Mammary microvascular endothelial cell (primary cell): ENCODE measurements at places on chromosomes 7 and 10. TPM values are rescaled to one million over a fixed set of nuclear protein-coding genes. Genes with fewer than 3 reads are reported as not detected.

Gene SPDYE9
- not detected in 2 replicates for total RNA-seq

Gene SHTN1
- 2.1 and 2.4 TPM in 2 replicates for total RNA-seq

Gene TRIL
- 0.64 and 2.2 TPM in 2 replicates for total RNA-seq

Gene FAM25A
- not detected in 2 replicates for total RNA-seq

Gene C10orf62
- not detected in 2 replicates for total RNA-seq

Gene ZNF679
- total RNA-seq: not detected in 2 replicates

Gene TSPAN13
- 55.2 and 56.2 TPM in 2 replicates for total RNA-seq

Gene WDR86
- not detected in 2 replicates for total RNA-seq

Gene GFRA1
- 3.7 and 8.2 TPM in 2 replicates for total RNA-seq

Gene ANKRD61
- 0.20 and 0.40 TPM in 2 replicates for total RNA-seq

Gene SERPINE1
- total RNA-seq: 1,812 and 1,952 TPM in 2 replicates

Gene LRRC61
- total RNA-seq: 0.98 and 1.00 TPM in 2 replicates

Gene CACNB2
- not detected in 2 replicates for total RNA-seq

Gene HIP1
- 21.7 and 25.1 TPM in 2 replicates for total RNA-seq

Gene ABCB4
- 2.1 TPM in 2 replicates for total RNA-seq

Gene SNX10
- total RNA-seq: 2.8 and 3.5 TPM in 2 replicates

Gene MUC12
- total RNA-seq: not detected in 2 replicates

Gene TCERG1L
- not detected in 2 replicates for total RNA-seq

Gene TMEM178B
- total RNA-seq: not detected in 2 replicates

Gene CAMK2B
- total RNA-seq: 0.20 and 0.69 TPM in 2 replicates

Gene HPSE2
- total RNA-seq: under 0.01 and 0.05 TPM in 2 replicates

Gene PRPS1L1
- not detected in 2 replicates for total RNA-seq

Gene CYP26A1
- 0.60 TPM in 1 of 2 replicates, not detected in the other for total RNA-seq

Gene ZKSCAN1
- 11.3 and 13.6 TPM in 2 replicates for total RNA-seq

Gene POLR2J2
- total RNA-seq: not detected in 2 replicates

Gene SUGCT
- 1.6 TPM in 1 of 2 replicates, not detected in the other for total RNA-seq

Gene APBB1IP
- total RNA-seq: not detected in 2 replicates

Gene SLC13A4
- not detected in 2 replicates for total RNA-seq

Gene GRID2IP
- not detected in 2 replicates for total RNA-seq

Gene HTR5A
- not detected in 2 replicates for total RNA-seq

Gene GNB2
- total RNA-seq: 266 and 289 TPM in 2 replicates

Gene TDRD1
- 0.07 TPM in 1 of 2 replicates, not detected in the other for total RNA-seq

Gene FAM149B1
- 6.9 and 10.0 TPM in 2 replicates for total RNA-seq

Gene TMEM176A
- total RNA-seq: not detected in 2 replicates

Gene ZNF488
- 0.07 and 0.15 TPM in 2 replicates for total RNA-seq

Gene RARRES2
- total RNA-seq: not detected in 2 replicates

Gene MACROH2A2
- 0.59 and 1.1 TPM in 2 replicates for total RNA-seq

Gene MMD2
- total RNA-seq: not detected in 2 replicates

Gene SEMA3E
- total RNA-seq: 0.27 and 0.69 TPM in 2 replicates

Gene SH2B2
- total RNA-seq: 2.5 and 3.5 TPM in 2 replicates

Gene AKR1C8
- total RNA-seq: not detected in 2 replicates

Gene RBP3
- total RNA-seq: not detected in 2 replicates

Gene CHCHD2
- total RNA-seq: 591 and 593 TPM in 2 replicates

Gene TYSND1
- total RNA-seq: 5.3 and 6.9 TPM in 2 replicates

Gene ZNF485
- 1.1 and 2.1 TPM in 2 replicates for total RNA-seq

Gene FRMPD2
- 0.05 and 0.07 TPM in 2 replicates for total RNA-seq

Gene GLI3
- total RNA-seq: 2.7 and 3.8 TPM in 2 replicates

Gene ASB4
- not detected in 2 replicates for total RNA-seq

Gene FFAR4
- total RNA-seq: not detected in 2 replicates
